ENCODE measurements at places on chromosomes 2 and 18.

DNA sequence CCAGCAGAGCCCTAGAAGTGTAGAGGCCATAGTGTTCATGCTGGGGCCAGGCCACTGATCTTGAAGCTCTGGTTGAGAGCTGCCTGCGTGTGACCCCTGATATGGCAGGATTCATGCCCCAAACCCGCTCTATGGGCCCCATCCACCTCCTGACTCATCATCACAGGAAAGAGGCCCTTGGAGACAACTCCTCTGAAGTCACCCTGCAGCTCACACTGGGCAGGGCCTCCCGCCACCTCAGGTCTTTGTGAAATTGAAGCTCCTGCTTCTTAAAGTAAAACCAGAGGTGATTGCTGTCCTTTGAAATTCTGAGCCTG is 12.0 kb upstream of the TUBB6 start:
- DNase-seq, result peak; percentile 73

DNA sequence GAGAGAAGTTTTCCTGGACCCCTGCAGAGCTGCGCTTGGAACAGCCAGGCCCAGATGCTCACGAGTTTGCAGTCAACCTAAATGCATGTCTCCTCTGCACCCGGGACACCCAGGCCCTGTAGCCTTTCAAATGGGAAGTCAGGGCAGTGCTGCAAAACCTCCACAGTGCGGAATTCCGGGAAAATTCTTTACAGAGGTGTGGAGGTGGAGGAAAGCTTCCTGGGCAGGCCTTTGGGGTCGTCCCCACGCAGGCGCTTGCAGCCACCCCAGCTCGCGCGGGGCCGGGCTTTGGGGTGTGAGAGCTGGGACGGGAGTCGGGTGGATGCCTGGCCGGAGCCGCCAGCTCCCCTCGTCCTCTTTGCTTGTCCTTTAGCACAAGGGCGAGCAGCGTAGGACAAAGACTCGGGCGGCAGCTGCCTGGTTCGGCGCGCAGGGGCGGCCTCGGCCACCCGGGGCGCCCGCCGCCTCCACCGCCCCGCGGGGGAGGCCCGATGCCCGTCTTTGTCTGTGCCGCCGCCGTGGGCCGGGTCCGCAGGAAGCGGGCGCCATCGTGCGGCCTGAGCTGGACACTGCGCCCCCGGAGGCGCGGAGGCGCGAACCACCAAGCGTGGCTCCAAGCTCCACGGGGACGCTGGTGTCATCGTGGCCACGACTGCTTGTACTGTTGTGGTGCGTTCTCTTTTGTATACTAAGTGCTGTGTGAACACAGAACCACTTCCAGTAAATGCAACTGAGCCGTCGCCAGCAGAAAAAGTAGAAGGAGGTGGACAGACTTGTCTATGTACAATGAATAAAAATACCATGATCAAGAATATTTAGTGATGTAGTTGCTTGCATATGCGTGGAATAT is 28.2 kb upstream of the BCL11A start:
- peak; percentile 50 for DNase-seq

GRCh38 chr18:75309564-75309963 is 99.0 kb downstream of the TSHZ1 start:
- DNase-seq, result no peak

DNA sequence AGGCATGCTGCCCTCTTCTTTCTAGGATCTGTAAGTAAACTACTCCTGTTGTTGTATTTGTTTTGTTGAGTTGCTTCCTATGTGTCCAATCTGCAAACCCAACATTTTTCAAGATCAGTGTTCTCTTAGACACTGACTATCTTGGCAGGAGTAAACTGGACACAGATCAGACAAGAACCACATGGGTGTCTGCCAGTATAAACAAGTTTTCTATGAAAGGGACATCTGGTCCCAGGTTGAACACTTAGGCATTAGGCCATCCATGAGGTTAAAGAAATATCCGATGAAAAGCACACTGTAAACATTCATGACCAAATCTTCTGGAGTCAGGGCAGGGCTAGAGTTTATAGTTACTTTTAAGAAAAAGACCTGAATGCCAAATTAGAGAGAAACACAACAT is 441.8 kb downstream of the NYAP2 start:
- DNase-seq, result no peak

GRCh38 chr2:42127425-42128424 is 41.4 kb upstream of the EML4 start:
- DNase-seq, result peak; percentile 27

- DNase-seq, result peak; percentile 30
Observed at GRCh38 chr18:56702946-56703345, 51.8 kb downstream of the WDR7 start.

DNA sequence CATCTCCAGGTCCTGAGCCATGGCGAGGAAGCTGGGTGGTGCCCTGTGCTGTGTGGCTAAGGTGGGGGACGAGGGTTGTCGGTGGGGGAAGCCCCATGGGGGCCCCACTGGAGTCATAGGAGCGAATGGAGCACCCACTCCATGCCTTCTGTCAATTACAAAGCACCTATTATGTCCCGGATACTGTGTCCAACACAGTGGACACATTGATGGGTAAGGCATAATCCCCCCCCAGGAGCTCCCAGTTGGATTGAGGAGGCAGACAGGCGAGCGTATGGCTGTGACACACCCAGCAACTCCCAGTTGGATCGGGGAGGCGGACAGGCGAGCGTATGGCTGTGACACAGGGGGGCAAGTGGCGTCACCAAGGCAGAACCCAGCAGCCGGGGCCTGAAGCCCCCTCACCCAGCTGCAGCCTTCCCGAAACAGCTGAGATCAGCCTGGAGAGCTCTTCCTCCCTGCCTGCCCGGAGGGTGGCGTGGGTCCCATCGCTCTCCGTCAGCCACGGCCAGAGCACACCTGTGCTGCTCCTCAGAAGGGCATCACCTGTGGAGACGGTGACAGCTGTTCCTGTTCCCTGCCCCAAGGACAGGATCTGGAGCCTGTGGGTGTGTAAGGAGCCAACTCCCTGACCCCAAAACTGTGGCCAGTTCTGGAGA is 69.6 kb downstream of the HPCAL1 start:
- no peak for DNase-seq

- DNase-seq, result no peak
Observed at GRCh38 chr2:239305771-239306170, 95.0 kb downstream of the HDAC4 start.

DNA sequence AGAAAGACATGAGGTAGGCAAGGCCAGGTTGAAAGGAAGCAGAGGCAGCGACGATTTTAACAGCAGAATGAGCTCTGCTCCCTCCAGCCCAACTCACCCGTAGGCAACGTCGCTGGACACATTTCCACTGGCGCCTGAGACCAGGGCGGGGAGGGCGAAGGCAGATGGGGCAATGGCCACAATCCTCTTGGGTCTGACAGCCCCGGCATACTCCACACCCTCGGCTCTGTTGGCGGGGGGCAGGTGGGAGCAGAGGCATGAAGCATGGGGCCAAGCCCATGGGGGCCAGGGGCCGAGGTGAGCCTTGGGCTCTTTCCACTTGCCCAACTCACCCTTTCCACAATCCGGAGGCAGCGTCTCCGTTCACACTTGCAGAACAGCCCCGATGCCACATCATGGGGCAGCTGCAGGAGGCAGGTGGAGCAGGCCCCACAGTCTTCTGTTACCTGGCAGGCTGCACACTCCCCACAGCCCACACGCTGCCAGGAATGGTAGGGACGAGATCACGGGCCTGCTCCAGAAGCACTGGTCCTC is 5.8 kb downstream of the MBD1 start:
- no peak for DNase-seq

- DNase-seq, result no peak
Observed at GRCh38 chr2:96320326-96320725, 4.8 kb upstream of the ITPRIPL1 start.

- DNase-seq, result no peak
Observed at GRCh38 chr18:37282386-37283037, 283.1 kb downstream of the CELF4 start.

DNA sequence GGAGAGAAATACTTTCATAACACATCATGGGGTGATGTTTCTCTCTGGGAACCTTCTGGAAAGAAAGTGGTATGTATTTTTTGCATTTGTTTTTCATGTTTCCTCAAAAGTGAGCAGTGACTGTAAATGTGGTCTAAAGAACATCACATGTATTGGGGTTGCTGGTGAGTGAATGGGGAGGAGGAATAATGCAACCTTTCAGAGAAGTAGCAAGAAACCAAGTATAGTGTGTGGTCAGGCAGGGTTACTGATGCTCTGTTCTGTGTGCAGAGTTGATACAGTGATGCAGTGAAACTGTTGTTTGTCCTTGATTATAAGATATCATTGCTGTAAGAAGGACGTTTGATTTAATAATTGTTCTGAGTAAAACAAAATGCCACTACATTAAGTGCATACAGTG is 24.1 kb downstream of the ADNP2 start:
- no peak for DNase-seq

- DNase-seq, result no peak
Observed at GRCh38 chr2:226407135-226407534, 392.5 kb downstream of the IRS1 start.

DNA sequence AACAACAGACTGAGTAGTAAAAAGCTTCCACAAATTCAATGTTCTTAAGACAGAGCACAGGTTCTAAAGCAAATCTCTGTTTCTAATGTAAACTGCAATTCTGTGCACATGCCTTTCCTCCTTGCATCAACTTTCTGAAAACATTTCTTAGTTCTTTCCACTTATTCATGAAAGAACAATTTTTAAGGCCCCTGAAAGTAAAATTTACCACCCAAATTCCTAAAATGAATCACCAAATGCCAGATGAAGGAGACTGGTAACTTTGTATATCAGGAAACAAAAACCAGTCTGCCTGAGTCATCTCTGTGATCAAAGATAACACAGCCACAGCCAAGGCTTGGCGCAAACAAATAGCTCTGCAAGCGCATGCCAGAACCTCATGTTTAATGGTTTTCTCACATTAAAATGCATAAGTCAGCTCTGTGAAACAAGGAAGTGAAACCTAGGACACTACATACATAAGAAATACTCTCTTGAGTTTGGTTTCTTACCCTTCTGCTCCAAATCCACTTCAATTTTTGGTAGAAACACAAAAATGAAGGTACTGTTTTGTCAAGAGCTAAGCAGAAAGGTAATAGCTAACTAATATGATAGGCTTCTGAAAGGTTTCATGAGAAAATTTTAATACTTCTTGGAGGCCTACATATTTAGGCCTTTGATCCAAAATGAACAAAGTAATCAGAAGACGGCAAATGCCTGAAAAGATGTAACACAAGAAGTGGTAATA is 169.4 kb downstream of the THADA start:
- peak; percentile 98 for DNase-seq

- peak; percentile 46 for DNase-seq
Observed at GRCh38 chr2:38600242-38600891, 2.4 kb downstream of the HNRNPLL start.

DNA sequence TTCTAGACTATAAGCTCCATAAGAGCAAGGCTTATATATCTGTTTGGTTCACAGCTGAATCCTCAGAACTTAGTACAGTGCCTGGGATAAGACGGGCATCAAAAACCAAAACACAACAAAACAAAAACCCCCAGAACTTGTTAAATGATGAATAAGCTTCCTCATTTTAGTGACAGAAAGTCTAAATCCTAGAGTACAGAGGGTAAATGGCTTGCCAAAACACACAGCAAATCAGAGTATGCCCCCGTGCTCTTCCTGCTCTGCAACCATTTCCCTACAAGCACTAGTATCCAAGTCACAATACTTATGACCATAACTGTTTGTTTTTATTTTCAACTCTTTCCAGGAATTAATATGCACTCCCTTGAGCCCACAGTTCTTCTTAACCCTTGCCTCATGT is 10.1 kb downstream of the ZNF521 start:
- DNase-seq, result no peak

DNA sequence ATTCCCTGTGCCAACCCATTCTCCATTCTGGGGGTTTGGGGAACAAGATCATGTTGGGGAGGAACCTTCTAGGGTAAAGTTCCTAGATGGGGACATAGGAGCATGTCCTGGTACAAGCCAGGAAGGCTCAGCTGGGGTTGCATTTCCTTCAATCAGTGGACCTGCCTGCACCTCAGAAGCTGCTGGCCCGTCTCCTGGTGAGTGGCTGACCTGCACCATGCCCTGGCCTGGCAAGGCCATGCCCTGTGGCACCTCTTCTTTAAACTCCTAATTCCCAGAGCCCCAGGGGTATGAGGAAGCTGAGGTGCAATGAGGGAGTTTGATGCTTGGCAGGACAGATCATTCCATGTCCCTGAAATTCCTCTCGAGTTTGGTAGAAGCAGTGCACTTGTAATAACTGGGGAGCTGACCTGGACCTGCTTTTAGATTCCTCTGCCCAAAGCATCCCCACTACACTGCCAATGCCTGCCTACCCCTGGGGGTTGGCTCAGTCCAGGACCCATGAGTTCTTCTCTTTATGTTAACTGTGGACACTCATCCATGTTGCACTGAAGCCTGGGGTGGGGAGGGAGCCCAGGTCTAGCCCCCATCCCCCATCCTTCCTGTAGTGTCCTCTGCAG is 25.3 kb downstream of the MROH2A start:
- no peak for DNase-seq

DNA sequence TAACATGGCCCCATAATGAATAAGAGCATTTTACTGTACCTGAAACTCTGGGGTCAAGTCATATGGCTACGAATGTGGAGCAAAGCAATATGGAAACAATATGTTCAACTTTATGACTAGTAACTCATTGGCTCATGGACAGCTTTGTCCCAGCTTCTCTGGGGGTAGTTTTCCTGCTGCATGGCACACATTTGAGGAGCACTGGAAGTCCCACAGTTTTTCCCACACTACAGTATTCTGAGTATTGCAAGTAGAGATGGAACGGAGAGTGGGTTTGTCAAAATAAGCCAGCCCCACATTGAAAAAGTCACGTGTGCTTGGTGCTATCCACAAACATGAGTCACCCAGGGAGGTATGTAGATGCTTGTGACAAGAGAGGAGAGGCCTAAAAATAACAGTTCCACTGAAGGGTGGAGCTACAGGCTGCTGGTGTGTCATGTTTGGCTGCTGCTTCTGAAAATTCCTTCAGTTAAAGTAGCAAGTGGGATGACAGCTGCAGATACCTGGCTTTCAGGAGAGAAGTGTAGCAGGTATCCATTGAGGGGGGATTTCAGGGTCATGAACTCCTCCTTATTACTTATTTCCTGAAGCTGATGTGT is 48.2 kb upstream of the CTAGE1 start:
- peak; percentile 97 for DNase-seq

GRCh38 chr18:23612434-23613090 is 26.3 kb upstream of the NPC1 start:
- no peak for DNase-seq

DNA sequence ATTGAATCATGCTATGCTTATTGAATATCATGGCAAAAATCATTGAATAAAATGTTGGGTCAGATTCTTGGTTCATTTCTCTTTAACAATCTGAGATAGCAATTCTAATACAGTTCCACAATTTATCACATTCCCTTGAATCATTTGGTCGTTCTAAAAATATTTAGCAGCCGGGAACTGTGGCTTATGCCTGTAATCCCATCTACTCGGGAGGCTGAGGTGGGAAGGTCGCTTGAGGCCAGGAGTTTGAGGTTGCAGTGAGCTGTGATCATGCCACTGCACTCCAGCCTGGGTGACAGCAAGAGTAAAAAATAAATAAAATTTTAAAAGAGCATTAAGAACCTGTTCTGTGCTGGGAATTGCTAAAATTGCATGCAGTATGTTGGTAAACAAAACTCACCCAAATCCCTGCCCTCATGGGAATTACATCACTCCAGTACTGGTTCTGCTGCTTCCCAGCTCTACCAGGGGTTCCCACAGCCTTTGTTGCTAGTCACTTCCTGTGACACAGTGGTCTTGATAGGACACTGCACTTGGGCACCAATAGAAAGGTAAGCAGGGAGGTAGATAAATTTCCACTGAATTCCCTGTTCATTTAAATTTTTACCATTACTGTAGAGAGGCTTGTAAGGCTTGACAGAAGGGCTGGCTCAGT is 200.4 kb downstream of the CTNNA2 start:
- peak; percentile 23 for DNase-seq

GRCh38 chr2:27754138-27754588 is 17.4 kb upstream of the MRPL33 start:
- DNase-seq, result peak; percentile 81
